ENCODE measurements at places on chromosomes 5 and 9.

GRCh38 chr5:152701305-152701949, 296.3 kb upstream of the NMUR2 start:
- DNase-seq, result no peak

- no peak for DNase-seq
Measured at GRCh38 chr5:2710910-2711309, 40.6 kb downstream of the IRX2 start.

DNA sequence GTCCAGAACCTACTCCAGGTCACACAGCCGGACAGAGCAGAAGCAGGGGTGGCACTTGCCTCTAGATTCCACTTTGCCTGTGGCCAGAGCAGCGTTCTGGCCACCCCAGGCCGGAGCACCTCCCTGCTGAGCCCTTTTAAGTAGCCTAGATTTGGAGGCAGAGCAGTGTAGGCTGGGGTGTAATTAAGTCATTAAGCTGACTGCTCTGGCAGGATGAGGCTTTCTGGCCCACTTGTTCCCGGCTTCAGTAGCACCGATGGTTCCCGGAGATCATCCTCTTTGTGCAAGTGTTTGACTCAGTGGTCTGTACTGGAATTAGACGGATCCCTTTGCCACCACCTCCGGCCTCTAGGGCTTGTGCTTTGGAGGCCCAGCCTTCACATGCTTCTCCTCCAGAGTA, 281.9 kb upstream of the ANKRD55 start:
- DNase-seq, result no peak

GRCh38 chr5:128478386-128479368, 59.4 kb downstream of the FBN2 start:
- DNase-seq, result no peak

- DNase-seq, result no peak
Measured at GRCh38 chr5:173791878-173792277, 96.3 kb upstream of the CPEB4 start.

GRCh38 chr9:131078427-131079366, 17.6 kb upstream of the AIF1L start:
- no peak for DNase-seq

GRCh38 chr5:40477856-40478546, 201.7 kb upstream of the PTGER4 start:
- DNase-seq, result no peak

DNA sequence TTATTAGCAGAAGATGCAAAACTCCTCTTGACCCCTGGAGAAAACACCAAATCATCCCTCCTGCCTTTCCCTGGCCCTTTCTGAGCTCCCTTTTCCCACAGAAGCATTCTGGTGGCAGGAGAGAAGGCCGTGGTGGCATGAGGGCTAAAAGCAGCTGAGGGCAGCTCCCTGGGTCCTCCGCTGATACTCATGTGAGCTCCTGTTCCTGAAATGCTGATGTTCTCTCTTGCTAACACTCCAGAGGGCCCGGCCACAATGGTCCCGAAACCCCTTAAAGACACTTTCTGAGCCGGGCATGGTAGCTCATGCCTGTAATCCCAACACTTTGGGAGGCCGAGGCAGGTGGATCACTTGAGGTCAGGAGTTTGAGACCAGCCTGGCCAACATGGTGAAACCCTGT, 183.1 kb downstream of the HSPA4 start:
- DNase-seq, result no peak

DNA sequence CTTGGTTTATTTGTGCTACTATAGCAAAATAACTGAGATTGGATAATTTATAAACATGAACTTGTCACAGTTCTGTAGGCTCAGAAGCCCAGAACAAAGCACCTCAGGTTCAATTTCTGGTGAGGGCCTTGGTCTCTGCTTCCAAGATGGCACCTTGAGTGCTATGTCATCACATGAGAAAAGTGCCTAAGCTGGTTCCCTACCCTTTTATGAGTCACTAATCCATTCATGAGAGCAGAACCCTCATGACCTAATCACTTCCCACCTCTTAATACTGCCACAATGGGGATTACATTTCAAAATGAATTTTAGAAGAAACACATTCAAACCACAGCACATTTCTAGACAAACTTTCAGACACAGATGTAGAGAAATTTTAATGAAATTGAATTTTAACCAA, 98.2 kb upstream of the PRSS3 start:
- DNase-seq, result no peak

DNA sequence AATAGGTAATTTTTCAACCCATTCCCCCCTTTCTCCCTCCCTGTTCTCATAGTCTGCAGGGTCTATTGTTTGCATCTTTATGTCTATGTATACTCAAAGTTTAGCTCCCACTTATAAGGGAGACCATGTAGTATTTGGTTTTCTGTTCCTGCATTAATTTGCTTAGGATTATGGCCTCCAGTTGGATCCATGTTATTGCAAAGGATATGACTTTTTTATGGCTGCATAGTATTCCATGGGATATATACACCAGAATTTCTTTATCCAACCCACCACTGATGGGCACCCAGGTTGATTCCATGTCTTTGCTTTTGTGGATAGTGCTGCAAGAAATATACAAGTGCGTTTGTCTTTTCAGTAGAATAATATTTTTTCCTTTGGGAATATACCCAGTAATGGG, 761.6 kb upstream of the GRAMD2B start:
- no peak for DNase-seq

Data from iPS-NIHi11 (cell line).